ENCODE measurements at places on chromosomes 7 and 10.

DNA sequence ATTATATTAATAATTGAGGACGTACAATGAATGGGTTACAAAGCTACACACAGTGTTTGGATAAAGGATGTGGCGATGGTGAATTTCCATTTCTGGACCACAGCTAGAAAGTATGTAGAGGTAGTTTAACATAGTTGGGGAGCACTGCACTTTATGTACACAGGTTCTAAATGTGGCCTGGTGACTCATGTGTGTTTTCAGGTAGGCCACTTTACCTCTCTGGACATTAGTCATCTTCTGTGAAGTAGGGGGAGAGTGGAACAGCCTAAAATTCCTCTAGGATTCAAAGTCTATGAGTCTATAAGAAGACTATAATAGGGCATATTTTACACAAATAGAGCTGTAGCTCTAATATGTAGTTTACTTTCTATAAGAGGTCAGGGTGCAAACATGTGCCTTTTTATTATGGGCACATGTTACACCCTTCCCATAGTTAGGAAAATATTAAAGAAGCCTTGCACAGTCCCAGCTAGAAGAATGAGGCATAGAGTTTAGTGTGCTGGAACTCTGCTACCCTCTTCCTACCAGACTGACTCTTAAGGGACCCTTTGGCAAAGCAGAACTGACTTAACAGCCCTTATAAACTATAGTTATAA, 594.9 kb downstream of the LRMDA start:
- no peak for DNase-seq

DNA sequence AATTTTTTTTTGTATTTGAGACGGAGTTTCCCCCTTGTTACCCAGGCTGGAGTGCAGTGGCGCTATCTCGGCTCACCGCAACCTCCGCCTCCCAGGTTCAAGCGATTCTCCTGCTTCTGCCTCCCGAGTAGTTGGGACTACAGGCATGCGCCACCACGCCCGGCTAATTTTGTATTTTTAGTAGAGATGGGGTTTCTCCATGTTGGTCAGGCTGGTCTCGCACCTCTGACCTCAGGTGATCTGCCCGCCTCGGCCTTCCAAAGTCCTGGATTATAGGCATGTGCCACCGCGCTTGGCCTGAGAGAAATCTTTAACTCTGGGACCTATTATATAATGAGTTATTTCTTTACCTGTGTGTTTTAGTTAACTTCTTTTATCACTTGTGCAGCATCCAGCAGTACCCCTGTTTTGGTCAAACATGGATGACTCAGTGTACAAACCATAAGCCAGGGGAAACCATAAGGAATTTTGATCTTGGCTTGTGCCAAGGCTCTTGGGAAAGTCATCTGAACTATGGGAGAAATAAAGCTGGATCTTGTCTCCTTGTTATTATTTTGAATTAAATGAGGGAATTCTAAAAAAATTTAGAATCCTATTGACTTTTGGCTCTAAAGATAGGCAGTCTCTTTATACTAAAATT, 23.6 kb upstream of the ZRANB1 start:
- no peak for DNase-seq

- DNase-seq = no peak
These were observed 550.5 kb upstream of the COBL start for GRCh38 chr7:51867117-51867516.

DNA sequence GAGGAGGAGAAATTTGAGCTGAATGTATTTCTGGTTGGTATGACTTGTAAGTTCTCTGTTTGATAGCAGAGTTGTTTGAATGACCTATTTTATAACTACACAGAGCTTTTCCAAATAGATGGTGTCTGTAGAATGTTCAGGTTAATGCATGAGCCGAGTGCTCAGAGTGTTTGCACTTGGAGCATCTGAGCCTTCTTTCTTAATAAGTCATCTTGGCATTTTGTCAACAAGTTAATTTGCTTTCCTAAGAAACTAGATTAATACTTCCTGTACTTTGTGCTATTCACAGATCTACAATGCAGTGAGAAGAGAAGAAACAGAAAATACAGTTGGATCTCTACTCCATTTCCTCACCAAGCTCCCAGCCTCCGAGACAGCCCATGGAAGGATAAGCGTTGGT, 138.2 kb downstream of the PLCE1 start:
- no peak for DNase-seq

DNA sequence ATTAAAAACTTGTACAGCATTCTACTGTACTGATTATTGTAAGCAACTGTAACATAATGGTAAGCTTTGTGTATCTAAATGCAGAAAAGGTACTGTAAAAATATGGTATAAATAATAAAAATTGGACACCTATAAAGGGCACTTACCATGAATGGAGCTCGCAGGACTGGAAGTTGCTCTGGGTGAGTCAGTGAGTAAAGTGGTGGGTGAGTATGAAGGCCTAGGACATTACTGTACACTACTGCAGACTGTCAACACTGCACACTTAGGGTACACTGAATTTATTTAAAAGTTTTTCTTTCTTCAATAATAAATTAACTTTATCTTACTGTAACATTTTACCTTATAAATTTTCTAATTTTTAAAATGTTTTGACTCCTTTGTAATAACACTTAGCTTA, 118.6 kb upstream of the ASAH2 start:
- DNase-seq = no peak

All from hematopoietic multipotent progenitor cell treated with erythropoietin and hydrocortisone succinate and interleukin-3 and kit ligand, for 8 days (in vitro differentiated cells).